Effector CD8-positive, alpha-beta T cell (primary cell): ENCODE measurements at places on chromosomes 5 and 9.

- DNase-seq: no peak
Measured at GRCh38 chr5:6328173-6328572, 50.2 kb downstream of the MED10 start.

GRCh38 chr9:93096811-93097382, 880 bp downstream of the CARD19 start:
- no peak for DNase-seq

DNA sequence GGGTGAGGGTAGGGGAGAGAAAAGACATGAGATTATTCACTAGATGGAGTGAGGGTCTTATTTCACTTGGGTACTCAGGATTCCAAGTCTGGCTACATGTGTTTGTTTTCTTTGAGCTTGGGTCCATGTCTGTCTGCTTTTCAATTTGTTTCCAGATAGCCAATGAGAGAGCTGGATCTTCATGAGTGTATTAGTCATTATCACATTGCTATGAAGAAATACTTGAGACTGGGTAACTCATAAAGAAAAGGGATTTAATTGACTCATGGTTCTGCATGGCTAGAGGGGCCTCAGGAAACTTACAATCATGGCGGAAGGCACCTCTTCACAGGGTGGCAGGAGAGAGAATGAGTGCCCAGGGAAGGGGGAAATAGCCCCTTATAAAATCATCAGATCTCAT, 196.8 kb upstream of the TRIM32 start:
- no peak for DNase-seq

DNA sequence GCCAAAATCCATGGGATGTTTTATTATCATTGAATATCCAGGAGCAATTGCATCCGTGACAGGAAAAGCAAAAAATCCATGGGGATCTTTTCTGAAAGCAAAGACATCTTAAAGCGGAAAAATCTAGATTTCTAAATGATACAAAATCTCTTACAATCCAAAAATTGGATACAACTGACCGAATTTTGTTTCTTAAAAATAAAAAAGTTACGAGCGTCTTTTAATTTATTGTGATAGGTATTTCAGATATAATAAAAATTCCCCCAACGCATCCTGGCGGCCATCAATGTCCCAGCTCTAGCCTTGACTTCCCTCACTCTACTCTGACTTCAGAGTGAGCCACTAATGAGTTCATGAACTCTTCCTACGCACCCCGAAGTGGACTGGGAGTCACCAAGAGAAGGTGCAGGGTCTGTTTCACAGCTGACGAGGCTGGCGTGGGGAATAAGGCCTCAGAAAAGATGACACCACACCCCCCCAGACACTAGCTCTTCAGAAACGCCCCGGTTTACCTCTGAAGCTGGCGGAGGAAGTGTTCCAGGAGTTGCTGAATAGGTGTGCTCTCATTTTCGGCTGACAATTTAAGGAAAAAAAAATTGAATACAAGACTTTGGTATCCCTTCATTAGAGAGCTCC, 3.4 kb downstream of the BRD9 start:
- DNase-seq: no peak

DNA sequence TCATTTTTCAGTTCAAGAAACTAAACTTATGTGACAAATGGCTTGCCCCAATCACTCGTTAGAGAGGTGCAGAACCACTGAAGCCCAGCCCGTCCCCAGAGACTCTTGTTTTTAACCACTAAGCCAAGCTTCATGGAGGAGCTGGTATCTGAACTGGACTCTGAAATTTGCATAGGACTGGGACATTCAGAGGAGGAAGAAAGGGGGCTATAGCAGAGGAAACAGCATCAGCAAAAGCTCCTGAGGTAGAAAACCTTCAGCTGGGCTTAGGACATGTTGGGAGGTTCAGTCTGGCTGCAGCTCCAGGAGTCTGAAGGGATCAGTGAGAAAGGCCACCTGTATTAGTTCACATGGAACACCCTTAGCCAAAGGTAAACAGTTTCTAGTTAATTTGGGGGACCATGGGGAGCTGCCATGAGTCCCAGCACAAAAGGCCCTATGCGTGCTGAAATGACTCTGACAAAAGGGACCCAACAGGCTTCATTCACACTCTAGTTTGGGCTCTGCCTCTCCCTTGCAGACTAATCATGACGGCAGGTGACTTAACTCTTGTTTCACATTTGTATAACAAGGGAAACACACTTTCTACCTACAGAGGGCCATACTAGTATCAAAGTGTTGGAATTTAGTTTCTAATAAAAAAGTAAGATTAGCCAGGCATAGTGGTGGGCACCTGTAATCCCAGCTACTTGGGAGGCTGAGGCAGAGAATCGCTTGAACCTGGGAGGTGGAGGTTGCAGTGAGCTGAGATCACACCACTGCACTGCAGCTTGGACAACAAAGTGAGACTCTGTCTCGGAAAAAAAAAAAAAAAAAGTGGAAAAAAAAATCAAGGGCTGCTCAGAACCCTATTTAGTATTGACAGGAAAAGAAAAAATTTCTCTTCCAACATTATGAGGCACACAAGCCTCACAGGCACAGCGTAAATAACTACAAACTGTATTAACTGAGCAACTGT, 10.2 kb downstream of the FBXO10 start:
- DNase-seq: no peak

GRCh38 chr5:77775790-77776553, at the start of gene TBCA:
Gene TBCA, minus strand, starts transcription at chr5:77776339. Its CDS starts 82 bp downstream, at chr5:77776257.
- peak; percentile 88 for DNase-seq

- no peak for DNase-seq
Measured at GRCh38 chr9:81108821-81109220, 580.5 kb downstream of the TLE1 start.
